Kidney epithelial cell (primary cell): ENCODE measurements at places on chromosomes 12 and 14. TPM values are rescaled to one million over a fixed set of nuclear protein-coding genes. Genes with fewer than 3 reads are reported as not detected.

DNA sequence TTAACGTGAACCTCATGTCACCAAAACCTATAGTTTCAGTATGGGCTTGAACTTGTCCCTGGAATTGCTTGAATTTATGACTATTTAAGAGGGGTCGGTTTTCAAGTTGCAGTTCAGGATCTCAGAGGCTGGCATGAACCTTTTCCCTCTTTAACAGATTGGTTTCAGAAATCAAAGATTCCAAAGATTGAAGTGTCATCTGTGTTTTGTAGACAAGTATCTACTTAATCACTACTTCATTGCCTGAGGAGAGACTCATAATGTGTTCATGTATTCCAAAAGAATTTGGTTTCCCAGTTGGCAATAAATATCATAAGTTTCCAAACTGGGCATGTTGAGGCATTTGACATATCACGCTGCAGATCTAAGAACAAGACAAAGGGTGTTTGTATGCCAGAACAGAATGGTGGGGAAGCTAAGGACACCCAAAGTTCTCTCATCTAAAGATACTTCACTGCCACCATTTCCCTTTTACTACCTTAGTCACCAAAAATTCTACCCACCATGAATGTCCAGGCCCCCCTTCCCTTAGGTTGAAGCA lies 199.5 kb downstream of the NUAK1 start:
- no peak for DNase-seq

- DNase-seq, result no peak
These were observed 17.7 kb downstream of the PLEKHG3 start for GRCh38 chr14:64721899-64722298.

DNA sequence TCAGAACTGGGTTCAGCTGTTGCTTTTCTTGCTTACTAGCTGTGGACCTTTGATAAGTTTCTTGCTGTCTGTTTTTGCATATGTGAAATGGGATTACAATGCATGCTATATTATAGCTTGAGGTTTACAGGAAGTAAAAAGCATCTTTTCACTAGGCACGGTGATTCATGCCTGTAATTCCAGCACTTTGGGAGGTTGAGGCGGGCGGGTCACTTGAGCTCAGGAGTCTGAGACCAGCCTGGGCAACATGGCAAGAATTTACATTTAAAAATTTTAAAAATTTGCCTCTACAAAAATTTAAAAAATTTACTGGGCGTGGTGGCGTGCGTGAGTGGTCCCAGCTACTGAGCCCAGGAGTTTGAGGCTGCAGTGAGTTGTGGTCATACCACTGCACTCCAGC lies 42.0 kb downstream of the CALM1 start:
- no peak for DNase-seq

DNA sequence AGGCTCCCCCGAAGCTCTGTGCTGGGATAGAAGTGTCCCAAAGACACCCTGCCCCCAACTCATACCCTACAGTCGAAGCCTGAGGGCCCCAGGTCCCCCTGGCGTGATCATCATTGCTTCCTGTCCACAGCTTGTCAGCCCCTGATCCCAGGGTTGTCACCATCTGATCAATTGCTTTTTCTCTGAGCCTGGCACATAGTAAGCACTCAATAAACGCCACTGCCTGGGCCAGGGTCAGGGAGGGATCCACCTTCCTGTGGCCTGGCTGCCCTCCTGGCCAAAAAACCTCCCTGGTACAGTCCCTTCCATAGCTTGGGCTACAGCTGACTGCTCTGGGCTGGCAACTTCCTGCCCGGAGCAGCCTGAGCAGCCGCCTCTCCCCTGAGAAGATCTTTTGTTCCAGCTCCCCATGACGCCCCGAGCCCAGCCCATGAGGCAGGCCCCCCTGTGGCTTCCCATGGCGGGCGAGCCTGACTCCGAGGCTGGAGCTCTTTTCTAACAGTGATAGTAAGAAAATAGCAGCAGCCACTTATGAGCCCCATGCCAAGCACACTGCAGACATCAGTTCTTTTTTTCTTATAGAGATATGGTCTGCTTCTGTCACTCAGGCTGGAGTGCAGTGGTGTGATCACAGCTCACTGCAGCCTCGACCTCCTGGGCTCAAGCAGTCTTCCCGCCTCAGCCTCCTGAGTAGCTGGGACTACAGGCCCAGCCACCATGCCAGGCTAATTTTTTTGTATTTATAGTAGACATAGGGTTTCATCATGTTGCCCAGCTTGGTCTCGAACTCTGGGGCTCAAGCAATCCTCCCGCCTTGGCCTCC lies 6.5 kb downstream of the SH2B3 start:
- no peak for DNase-seq

DNA sequence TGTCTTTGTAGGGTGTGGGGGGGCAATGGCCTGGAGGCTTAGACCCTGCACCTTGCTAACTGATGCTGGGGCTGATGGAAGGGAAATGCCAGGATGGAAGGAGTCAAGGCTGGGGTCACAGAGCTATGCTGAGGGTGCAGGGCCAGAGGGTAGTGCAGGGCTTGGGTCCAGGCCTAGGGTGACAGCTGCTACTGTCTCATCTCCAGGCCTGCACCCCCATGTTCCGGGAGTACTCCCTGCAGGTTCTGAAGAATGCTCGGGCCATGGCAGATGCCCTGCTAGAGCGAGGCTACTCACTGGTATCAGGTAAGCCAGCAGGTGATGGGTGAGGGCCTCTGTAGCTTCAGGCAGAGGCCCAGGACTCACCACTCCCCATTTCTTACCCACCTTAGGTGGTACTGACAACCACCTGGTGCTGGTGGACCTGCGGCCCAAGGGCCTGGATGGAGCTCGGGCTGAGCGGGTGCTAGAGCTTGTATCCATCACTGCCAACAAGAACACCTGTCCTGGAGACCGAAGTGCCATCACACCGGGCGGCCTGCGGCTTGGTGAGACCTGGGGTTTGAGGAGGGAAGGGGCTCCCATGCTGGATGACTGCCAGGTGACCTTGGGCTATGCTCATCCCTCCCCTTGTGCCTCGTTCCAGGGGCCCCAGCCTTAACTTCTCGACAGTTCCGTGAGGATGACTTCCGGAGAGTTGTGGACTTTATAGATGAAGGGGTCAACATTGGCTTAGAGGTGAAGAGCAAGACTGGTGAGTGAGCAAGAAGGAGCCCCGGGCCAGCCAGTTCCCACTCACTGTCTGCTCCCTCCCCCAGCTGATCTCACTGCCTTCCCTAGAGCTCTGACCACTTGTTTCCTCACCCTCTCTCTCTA lies 4.1 kb downstream of the SHMT2 start:
- DNase-seq, result no peak

DNA sequence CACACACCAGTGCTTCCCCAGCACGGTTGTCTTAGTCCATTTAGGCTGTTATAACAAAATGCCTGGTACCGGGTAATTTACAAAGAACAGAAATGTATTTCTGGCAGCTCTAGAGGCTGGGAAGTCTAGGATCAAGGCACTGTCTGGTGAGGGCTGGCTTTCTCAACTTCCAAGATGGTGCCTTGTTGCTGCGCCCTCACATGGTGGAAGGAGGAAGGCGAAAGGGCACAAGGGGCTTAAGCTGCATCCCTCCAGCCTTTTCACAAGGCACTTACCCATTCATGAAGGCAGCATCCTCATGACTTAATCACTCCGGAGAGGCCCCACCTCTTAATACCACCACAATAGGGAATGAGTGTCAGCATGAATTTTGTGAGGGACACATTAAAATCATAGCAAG lies 155.5 kb downstream of the SLC15A5 start:
- no peak for DNase-seq

- no peak for DNase-seq
These were observed 162.7 kb downstream of the ZFP36L1 start for GRCh38 chr14:68630081-68630571.

Gene CIROP
- not detected in 2 replicates for total RNA-seq

Gene SLCO1A2
- total RNA-seq, result not detected in 2 replicates
